Temporal lobe (tissue), 4 donors: ENCODE measurements at places on chromosomes 5 and 9. TPM values are rescaled to one million over a fixed set of nuclear protein-coding genes. Genes with fewer than 3 reads are reported as not detected.

IL7R gene
- 0.98 TPM for total RNA-seq

CCL27 gene
- total RNA-seq: 0.25 TPM

FOXE1 gene
- not detected for total RNA-seq

DOCK8 gene
- total RNA-seq: 3.4 TPM

PCDHGB6 gene
- 12.5 TPM for total RNA-seq

AHRR gene
- total RNA-seq: 2.0 TPM

RASGRF2 gene
- total RNA-seq: 7.9 TPM

PCDHB16 gene
- 6.4 TPM for total RNA-seq

CDH9 gene
- 10.3 TPM for total RNA-seq

PLPPR1 gene
- total RNA-seq: 122 TPM
